ENCODE measurements at places on chromosomes 12 and 14.

DNA sequence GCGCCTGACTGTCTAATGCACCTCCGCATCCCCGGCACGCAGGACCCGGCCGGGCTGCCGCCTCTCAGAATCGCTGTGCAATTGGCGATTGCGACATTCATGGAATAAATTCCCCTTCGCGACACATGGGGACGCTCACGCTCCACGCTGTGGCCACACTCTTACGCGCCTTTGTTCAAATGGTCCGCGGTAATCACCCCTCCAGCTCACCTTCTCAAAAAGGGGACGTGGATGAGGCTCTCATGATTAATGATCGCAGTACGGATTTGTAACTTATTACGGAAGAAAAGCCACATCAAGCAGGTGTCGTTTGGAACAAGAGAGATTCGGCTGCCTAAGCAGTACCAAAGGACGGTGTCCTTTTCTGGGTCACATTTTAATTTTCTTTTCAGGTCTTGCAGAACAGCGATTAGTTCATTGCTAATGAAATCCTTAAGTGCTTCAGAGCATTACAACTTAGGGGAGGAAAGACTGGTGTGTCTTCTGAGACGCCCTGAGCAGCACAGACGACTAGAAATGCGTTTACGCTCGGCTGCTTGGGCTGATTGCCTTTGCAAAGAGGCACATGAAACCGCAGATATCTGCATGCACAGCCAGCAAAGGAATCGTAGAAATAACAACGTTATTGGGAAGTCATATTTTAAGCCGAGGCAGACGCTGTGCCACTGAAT is 37.3 kb upstream of the ADGRD1 start:
- DNase-seq, result no peak

- DNase-seq, result no peak
Measured at GRCh38 chr14:100782516-100783320, 43.2 kb upstream of the MEG3 start.

- no peak for DNase-seq
Measured at GRCh38 chr12:1842905-1843640, 22.7 kb downstream of the LRTM2 start.

GRCh38 chr12:50557421-50557820 is 52.6 kb downstream of the DIP2B start:
- no peak for DNase-seq

DNA sequence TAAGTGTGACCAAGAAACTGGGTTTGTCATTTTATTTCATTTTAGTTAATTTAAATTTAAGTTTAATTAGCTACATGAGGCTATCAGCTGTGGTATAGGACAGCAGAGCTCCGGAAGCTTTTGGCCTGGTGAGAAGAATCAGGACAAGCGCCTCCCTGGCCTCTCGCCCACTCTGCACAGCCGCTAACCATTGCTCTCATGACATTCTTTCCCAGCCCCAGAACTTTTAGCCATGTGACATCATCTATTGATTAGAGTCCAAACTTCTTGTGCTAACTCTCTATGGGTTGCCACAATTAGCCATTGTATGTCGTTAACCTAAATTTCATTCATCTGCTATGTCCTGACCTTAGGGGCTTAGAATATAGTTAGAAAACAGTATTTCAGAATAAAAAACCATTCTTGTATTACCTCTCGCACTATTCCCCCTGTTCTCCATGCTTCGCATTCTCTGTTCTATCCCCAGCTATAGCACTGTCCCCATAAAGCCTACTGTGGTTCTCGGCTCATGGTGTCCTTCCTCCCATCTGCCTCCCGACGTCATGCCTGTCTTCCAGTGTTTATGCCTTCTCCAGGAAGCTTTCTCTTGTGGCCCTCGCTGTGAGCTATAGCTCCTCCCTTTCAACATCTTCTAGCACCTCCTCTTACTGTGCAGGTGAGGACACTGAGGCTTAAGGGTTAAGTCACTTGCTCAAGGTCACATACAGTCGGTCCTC is 23.5 kb downstream of the SSH1 start:
- DNase-seq, result no peak

DNA sequence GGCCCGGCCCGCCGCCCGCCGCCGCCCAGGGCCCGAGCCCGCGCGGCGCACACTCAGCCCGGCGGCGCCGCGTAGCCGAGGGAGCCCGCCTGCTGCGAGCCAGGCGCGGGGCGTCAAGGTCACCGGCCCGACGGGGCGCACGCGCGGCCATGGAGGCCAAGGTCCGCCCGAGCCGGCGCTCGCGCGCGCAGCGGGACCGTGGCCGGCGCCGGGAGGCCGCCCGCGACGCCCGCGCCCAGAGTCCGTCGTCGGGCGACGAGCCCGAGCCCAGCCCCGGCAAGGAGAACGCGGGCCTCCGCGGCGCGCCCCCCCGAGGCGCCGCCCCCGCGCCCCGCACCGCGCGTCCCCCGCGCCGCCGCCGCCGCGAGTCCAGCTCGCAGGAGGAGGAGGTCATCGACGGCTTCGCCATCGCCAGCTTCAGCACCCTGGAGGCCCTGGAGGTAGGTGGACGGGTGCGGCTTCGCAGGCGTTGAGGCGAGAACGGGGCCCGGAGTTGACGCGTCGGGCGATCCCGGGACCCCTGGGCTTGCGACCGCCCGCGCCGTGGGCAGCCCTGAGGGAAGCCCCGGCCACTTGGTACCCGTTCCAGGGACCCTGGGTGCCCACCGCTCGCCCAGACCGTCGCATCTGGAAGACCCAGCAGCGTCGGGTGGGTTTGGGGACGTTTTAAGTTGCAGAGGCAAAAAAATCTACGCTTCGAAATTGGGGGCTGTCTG is 629 bp downstream of the FBRSL1 start:
- no peak for DNase-seq

DNA sequence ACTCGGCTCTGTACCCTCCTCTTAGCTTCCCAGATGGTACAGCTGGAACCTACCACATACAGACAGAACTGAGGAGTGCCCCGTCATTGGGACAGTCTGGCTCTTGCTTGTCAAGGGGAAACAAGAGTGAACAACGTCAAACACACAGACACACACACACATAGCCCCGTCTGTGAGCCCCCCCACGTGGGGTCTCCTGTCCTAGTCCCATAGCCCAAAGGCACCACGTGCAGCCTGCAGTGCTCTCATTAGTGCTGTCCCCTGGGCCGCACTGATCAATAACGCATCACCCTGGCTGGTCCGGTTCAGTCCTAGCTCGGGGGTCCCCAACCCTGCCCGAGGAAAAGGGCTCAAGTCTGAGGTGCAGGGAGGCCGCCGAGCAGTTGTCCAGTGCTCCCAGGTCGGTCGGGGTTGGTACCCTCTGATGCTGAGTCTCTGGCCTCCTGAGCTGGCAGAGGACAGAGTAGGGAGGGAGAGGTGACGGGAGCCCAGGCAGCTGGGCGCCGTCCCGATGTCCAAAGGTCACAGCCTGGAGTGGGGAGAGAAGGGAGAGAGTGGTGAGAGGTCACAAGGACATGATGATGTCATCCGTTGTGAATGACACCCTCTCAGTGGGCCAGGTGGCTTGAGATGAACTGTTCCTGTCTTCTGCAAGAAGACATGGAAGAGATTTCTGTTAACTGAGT is 105.4 kb upstream of the NOS1 start:
- DNase-seq, result no peak

Data from activated CD4-positive, CD25-positive, alpha-beta regulatory T cell (primary cell).